ENCODE measurements at places on chromosomes 3 and 15. TPM values are rescaled to one million over a fixed set of nuclear protein-coding genes. Genes with fewer than 3 reads are reported as not detected.

GRCh38 chr15:101035611-101036010 lies 116.5 kb downstream of the LRRK1 start:
- no peak for DNase-seq

DNA sequence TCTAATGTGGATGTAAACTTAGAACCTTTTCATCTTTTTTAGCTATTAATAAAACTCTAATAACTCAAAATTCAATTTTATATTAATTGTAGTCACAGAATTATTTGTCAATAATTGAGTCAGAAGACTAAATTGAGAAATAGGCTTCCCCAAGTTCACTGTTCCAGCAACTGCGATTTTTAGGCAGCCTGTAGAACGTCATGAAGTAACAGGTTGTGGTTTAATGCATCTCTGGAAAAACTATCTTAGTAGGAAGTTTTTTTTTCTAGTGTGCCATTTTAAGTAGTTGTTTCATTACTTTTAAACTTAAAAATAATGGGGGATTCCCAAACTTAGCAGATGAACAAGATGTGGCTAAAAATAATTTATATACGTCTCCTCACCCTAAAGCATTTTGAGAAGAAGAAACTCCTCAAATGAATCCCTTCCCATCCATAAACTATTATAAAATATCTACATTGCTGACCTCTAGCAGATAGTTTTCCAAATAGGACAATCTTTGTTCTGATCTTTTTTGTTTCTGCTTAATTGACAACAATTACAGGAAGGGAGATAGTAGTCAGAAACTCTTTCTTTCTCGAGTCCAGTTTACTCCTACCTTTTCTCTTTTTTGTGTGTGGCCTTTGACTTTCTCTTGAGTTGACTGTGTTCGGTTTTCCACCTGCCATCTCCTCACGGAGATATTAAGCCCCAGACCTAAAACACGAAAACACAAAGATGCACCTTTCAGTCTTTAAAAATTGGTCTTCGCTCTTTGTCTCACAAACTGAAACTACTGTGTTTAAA lies 43.1 kb downstream of the LRCH3 start:
- DNase-seq, result no peak

DNA sequence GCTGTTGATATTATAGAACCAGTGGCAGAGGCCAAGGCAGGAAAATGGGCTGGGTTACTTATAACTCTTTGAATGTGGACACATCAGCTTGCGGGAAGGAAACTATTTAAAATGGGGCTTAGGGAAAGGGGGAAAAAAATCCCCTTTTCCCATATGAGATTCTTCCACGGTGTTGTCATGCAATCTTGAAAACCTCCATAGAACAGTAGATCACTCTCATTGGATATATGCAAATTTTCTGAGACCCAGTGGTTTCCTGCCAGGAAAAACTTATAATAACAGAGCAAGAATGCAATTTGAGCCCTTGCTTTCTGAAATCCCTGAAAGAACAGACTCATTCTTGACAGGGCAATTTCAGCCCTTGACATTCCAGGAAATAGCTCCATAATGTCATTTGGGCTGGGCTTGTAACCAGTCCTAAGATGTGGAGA lies 31.1 kb downstream of the TMEM212 start:
- DNase-seq, result no peak

DNA sequence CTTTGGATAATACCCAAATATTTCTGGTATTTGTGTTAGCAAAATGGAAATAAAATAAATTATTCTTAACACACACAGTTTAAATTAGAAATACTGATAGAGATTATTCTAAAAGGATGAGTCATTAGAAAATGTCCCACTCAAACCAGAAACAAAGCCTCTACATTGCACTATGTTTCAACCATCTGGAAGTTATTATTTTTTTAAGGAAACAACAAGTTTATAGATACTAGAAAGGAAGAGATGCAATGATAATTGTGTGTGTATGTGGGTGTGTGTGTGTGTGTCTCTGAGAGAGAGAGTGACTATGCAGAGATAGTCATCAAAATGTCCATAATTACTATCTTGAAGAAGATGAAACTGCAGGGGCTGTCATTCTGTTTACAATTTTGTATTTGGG lies 1340.5 kb downstream of the ROBO1 start:
- no peak for DNase-seq

- DNase-seq, result no peak
These were observed 42.7 kb downstream of the HES1 start for GRCh38 chr3:194178669-194179068.

DNA sequence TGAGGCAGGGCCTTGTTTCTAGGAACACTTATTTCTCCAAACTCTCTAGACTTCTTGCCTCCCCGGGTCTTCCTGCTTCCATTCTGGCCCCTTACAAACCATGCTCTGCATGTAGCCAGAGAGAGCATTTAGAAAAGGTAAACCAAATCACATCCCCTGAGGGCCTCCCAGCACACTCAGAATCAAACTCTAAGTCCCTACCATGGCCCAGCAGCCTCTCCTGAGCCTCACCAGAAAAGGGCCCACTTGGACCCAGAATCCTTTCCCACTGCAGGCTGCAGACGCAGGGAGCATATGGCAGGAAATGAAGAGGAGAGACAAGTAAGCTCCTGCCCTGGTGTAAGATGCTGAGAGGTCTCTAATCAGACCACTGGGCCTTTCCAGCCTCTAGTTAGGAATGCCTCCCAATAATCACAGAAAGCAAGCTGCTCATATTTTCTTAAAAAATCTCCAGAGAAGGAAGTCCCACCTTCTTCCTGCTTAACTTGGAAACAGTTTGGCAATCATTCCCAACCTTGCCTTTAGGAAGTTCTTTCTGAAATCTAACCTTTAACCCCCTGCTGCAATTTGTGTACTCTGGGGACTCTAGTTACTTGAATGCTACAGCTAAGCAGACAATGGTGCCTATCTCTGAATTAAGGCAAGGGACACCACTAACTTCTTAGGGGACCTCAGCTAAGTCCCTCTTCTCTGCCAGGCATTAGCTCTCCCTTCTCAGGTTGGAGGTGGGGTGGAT lies 4.2 kb downstream of the AMOTL2 start:
- DNase-seq, result no peak

TTC21A gene
- 11.5 TPM for total RNA-seq

DNA sequence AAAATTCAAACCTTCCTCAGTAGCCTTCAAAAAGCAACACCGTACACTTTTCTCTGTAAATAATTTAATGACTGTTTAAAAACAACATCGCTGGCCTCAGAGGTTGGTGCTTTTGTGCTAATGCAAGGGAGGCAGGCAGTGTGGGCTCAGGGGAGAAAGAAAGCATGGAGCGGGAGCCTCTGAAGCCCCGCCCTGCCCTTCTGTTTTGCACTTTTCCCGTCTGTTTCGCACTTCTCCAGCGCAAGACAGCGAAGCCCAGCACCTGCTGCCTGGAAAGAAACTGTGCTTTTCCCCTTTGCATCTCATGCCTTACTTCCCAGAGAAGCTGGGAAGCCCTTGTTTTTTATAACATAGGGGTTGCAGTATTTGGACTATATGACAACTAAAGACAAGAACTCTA lies 23.1 kb downstream of the TRPM1 start:
- DNase-seq, result no peak

DNA sequence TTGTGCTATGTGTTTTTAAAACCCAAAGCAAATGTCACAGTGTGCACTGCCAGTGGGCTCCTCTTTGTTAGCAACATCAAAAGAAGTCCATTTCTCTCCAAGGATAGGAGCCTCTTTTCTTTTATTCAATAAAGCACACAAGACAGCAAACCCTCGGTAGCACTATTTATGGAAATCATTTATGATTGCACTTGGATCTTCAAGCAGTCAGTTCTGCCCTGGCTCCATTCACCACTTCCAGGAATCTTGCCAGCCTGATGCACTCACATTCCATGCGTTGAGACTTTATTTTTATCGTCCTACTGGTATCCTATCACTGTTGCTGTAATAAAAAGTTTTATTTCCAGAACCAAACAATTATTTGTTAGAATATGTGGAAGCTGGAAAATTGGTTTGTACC lies 412.1 kb downstream of the TBL1XR1 start:
- DNase-seq, result no peak

GRCh38 chr3:101259485-101260341 lies 60.7 kb downstream of the IMPG2 start:
- no peak for DNase-seq

GRCh38 chr3:171005648-171006047 lies 20.9 kb downstream of the SLC2A2 start:
- no peak for DNase-seq

- DNase-seq, result no peak
These were observed 1.3 kb downstream of the SACM1L start for GRCh38 chr3:45690336-45691035.

- no peak for DNase-seq
These were observed 15.4 kb downstream of the CRTC3 start for GRCh38 chr15:90545095-90545494.

SIDT1 gene
- 6.8 TPM for total RNA-seq

GRCh38 chr3:74067296-74067695 lies 442.6 kb upstream of the PDZRN3 start:
- DNase-seq, result peak; percentile 7

GRCh38 chr3:127680146-127680661 lies 7.5 kb downstream of the ABTB1 start:
- no peak for DNase-seq

DNA sequence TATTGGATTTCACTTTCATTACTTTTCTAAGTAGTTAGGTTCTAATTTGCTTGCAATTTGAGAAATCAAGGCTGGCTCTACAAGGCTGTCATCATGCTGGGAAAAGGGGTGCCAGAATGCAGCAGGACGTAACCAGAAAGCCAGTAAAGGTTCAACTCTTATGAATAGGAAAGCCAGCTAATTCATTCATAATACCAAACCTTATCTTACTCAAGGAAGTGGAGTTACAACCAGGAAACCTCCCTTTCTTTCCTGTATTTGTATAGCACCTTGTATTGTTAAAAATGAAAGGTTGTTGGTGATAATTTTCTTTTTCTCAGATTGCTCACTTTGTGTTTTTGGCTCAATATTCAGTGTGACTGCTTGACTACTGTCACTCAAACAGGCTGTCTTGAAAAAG lies 109.4 kb downstream of the FILIP1L start:
- no peak for DNase-seq

DNA sequence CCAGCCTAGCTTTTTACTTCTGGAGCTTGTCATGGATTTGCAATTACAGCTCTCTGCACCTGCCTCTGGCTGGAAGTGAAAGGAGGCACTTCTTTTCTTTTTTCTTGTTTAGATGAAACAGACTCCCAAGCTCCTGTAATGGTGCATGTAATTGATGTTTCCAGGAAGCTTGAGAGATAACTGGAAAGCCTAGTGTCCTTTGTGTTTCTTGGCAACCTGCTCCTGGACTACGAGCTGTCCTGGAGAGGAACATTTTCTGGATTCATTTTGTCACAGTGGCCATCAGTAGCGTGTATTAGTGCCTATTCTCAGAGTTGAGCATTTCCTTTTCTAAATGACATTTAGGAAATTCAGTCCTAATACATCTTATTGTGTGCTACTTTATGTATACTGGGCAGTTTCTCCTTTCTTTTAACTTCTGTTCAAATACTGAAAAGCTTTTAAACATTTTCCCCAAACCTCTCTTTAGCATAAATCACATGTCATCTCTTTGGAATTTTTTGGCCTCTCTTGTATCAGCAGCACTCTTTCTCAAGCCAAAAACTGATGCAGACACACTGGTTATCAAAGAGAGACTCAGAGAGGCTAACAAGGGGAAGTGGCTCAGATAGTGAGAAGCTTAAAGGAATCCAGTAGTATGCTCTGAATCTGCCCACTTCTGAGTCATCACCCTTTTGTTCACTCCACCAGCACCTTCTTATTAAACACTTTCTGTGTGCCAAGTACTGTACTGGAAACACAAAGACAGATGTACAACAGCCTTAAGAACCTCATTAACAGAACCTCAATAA lies 62.6 kb upstream of the SLC2A2 start:
- DNase-seq, result no peak

DNA sequence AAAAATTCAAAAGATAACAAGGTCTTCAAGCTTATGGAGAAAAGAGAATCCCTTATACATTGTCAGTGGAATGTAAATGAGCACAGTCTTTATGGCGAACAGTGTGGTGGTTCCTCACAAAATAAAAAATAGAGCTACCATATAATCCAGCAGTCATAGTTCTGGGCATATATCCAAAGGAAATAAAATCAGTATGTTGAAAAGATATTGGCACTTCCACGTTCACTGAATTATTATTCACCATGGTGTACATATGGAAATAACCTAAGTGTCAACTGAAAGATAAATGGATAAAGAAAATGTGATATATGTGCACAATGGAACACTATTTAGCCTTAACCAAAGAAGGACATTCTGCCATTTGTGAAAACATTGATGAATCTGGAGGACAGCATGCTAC lies 1161.2 kb downstream of the ROBO2 start:
- no peak for DNase-seq

DNA sequence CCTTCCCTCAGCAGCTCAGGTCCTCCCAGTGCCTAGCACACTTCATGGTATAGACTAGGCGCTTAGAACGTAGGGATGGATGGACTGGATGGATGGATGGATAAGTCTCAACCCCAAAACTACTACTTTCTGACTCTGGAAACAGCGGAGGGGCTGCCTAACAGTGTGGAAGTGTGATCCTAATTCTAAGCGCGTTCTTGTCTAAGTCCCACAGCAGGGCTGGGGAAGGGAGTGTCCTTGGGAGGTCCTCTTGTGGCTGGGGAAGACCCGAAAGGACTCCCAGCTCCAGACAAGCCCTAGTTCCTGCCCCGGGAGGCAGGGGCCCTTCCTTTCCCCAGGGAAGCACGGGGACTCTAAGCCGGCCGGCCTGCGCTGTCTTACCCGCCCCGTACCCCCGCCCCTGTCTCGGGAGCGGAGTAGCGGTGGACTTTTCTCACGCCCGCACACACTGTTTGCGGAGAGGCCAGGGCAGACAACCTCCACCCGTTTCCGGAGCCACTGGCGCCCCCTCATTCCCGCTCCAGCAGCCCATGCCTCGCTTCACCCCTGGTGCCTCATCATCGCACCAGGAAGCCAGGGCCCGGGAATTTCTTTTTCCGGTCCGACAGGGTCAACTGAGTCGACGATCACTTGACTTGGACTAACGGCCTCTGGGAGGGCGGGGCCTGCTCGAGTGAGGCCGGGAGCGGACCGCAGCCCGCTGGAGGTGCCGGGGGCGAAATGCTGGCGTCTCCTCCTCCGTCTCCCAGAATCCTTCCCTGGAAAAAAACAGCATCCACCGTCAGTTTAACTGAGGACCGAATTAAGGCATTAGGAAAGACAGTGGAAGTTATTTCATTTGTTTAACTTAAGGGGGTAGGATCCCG lies 133.3 kb downstream of the TBC1D2B start:
- DNase-seq, result peak; percentile 77

GRCh38 chr3:81958972-81959640 lies 197.7 kb upstream of the GBE1 start:
- no peak for DNase-seq

ANKRD34C gene
- not detected for total RNA-seq
